ENCODE measurements at places on chromosomes 1 and 21. TPM values are rescaled to one million over a fixed set of nuclear protein-coding genes. Genes with fewer than 3 reads are reported as not detected.
A peak's percentile ranks its signal among the peaks of the same experiment; 100 is the strongest.

The IFI44 gene
- 71.5 TPM for polyA plus RNA-seq

The LORICRIN gene
- not detected for polyA plus RNA-seq

GRCh38 chr1:157090196-157090647, 9.4 kb downstream of the ETV3L start:
- H3K36me3 ChIP-seq = no peaks in the 10 kb centered on the region
- no peaks in the 10 kb centered on the region for H3K27me3 ChIP-seq
- H3K27ac ChIP-seq = no peak overlapping the region
- no peaks in the 10 kb centered on the region for H3K4me1 ChIP-seq
- DNase-seq = peak; percentile 87

- H3K27ac ChIP-seq = no peak overlapping the region
- no peak overlapping the region for H3K4me3 ChIP-seq
- no peaks in the 10 kb centered on the region for H3K4me1 ChIP-seq
- H3K27me3 ChIP-seq = no peaks in the 10 kb centered on the region
- DNase-seq = no peak
Observed at GRCh38 chr1:25948641-25949040, 42.4 kb upstream of the STMN1 start.

The SYF2 gene
- polyA plus RNA-seq = 55.9 TPM

DNA sequence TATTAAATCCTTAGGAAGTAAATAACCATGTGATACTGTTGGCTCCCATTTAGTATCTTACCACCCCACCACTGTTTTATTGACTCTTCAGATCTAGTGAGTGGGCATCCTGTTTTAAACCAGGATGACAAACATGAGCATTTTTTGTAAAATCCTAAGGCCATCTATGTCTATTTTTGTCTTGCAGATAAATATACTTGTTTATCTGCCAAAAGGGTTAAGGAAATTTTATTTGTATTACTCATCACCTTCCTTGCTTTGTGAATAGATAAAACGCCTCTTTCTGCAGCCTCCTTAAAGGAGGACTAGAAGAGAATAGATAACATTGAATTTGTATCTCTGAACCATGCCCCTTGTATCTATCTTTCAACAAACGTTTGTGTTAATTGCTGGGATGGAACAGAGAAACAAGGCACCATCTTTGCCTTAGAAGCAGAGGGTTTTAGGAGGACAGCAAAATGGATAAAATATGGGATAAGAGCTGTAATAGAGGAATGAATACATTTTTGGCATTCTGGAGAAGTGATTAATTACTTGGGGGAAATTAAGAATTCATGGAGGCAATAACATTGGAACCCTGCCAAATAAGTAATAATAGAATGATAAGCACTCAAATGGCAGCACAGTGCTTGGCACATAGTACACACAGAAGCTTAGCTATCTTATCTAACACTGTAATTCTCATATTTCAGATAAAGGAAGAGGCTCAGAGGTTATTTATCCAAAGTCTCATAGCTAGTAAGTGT, 14.7 kb downstream of the YTHDF2 start:
- no peak overlapping the region for H3K4me3 ChIP-seq
- no peak overlapping the region for H3K27ac ChIP-seq
- no peak for DNase-seq
- peaks cover 59% of the 10 kb centered on the region for H3K4me1 ChIP-seq
- H3K36me3 ChIP-seq = no peaks in the 10 kb centered on the region

GRCh38 chr1:45365051-45365450, 24.8 kb upstream of the MUTYH start:
- no peak for DNase-seq
- H3K4me3 ChIP-seq = no peak overlapping the region
- H3K27ac ChIP-seq = no peak overlapping the region
- H3K4me1 ChIP-seq = peaks cover 16% of the 10 kb centered on the region
